ENCODE measurements at places on chromosomes 12 and 14. TPM values are rescaled to one million over a fixed set of nuclear protein-coding genes. Genes with fewer than 3 reads are reported as not detected.

The CPM gene
- total RNA-seq, result 58.1 TPM

The LRP6 gene
- 57.7 TPM for total RNA-seq

The ANKRD33 gene
- total RNA-seq, result 0.62 TPM

The PAH gene
- 13.3 TPM for total RNA-seq

The RIPK3 gene
- total RNA-seq, result 7.5 TPM

The AQP2 gene
- total RNA-seq, result not detected

The NKX2-1 gene
- 7.4 TPM for total RNA-seq

The OR4Q3 gene
- not detected for total RNA-seq

The TMEM253 gene
- total RNA-seq, result 1.8 TPM

The PLEKHG3 gene
- 83.9 TPM for total RNA-seq

The HOXC6 gene
- 4.8 TPM for total RNA-seq

The TTC7B gene
- 40.4 TPM for total RNA-seq

The REM2 gene
- total RNA-seq, result 2.0 TPM

The CCT2 gene
- total RNA-seq, result 260 TPM

The CCNT1 gene
- 39.2 TPM for total RNA-seq

The SLC38A4 gene
- total RNA-seq, result 14.4 TPM

The PPP1R3E gene
- 16.7 TPM for total RNA-seq

The INHBE gene
- total RNA-seq, result 0.29 TPM

The MYL2 gene
- total RNA-seq, result not detected

The KRT4 gene
- total RNA-seq, result 3,134 TPM

The TC2N gene
- 42.2 TPM for total RNA-seq

The NID2 gene
- total RNA-seq, result 8.3 TPM

The DCN gene
- 75.1 TPM for total RNA-seq

All from type B pancreatic cell (in vitro differentiated cells).